ENCODE measurements at places on chromosomes 6 and 20.

DNA sequence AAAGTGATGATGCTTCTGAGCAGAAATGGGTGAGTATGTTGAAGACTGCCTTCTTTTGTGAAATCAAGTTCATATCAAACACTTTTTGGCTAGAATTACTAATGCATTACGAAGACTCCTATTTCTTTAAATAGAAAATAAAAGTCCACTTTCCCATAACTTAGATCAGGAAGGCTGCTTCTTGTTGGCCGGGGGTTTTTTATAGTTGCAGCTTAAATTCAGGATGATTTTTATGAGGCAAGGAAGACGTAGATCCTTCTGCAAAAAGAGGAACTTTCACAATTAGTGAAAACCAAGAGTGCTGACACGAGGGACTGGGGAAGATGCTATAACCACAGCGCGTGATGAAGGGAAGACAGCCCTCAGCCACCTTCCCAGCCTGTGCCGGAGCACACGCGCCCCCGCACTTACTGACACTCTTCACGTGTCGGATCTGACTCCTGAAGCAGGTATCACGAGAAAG is 206.1 kb upstream of the PRDM1 start:
- DNase-seq: no peak

DNA sequence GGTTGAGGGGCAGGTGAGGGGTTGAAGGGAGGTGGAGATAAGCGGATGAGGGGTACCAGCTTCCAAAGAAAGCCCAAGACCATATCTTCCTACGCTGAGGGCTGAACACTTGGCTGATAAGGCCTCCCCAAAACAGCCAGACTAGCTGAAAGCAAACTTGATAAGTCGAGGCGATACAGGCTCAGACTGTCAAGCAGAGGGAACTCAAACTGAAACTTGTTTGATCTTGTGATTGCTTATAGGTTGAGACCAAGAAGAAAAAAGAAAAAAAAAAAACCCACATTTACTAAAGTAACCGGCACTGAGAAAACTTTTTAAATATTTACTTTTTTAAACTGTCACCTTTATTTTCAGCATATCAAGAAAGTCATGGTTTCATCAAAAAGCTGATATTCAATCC is 73.6 kb downstream of the TRERF1 start:
- DNase-seq: no peak

DNA sequence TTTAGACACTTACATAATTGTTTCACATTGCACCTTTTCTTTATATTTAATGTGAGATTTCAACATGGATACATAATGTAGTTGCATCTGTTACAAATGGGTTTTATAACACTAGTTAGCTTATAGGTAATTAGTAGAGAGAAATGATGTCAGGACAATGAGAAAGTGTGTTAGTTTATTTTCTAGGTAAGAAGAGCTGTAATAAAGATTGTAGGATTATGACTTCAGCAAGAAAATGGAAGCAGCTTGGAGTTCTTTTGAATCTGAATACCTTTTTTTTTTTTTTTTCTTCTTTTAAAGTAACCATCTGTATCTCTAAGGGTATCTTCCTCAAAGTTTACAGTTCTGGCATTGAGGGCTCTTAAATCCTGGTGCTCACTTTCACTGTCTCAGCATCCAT is 35.3 kb downstream of the CD2AP start:
- no peak for DNase-seq

- DNase-seq: no peak
These were observed 30.1 kb downstream of the FBXO9 start for GRCh38 chr6:53095270-53095669.

GRCh38 chr6:36128793-36129192 is 1.5 kb upstream of the MAPK13 start:
- no peak for DNase-seq

DNA sequence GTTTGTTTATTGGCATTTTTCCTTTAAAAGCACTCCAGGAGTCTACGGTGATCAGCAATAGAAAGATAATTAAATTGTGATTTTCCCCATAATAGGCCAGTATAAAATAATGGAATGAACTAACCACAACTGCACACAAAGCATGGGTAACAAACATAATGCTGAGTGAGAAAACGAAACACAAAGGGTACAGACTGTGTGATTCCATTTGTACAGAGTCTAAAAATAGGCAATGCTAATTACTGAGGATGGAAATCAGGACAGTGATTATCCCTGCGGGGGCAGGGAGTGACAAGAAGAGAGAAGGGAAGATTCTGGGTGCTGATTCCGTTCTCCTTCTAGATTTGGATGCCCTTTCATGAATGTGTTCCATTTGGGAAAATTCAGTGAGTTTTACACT is 478.1 kb downstream of the PREX1 start:
- no peak for DNase-seq

DNA sequence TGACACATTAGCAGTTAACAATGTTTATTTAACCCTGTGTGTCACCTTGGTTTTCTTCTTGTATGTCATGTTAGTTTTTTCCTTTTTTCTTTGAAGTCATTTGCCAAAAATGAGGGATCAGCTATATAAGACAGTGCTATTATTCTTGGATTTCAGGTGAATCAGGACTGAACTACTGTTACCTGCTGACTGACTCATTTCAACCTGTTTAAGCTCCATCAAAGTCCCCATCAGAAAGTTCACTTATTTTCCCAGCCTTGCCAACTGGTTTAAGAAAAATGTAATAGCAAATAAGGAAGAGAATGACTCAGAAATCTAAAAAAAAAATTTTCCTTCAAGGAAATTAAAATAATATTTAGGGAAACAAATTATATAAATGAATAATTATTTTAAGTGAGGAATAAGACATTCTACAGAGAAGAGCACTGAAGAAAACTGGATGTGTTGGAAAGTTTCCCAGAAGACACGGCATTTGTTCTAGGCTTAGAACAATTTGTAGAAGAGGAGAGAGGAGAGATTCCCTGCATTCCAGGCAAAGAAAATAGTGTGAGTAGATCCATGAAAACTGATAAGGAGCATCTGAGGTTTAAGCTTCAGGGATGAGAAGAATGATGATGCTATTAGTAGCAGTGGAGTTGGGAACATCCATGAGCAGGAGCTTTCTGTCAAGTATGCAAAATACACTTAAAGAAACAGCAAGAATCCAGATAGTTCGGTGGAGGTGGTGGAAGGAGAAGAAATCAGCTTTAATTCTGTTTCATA is 84.9 kb upstream of the SIM1 start:
- DNase-seq: peak; percentile 18

DNA sequence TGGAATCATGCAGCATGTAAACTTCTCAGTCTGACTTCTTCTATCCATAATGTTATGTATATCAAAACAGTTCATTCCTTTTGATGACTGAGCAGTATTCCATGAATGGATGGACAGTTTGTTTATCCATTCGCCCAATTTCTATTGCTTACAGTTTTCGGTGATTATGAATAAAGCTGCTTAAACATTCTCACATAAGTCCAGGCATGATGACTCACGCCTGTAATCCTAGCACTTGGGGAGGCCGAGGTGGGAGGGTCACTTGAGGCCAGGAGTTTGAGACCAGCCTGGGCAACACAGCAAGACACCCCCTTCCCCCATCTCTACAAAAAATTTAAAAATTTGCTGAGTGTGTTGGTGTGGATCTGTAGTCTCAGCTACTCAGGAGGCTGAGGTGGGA is 22.9 kb upstream of the HMGA1 start:
- DNase-seq: no peak

DNA sequence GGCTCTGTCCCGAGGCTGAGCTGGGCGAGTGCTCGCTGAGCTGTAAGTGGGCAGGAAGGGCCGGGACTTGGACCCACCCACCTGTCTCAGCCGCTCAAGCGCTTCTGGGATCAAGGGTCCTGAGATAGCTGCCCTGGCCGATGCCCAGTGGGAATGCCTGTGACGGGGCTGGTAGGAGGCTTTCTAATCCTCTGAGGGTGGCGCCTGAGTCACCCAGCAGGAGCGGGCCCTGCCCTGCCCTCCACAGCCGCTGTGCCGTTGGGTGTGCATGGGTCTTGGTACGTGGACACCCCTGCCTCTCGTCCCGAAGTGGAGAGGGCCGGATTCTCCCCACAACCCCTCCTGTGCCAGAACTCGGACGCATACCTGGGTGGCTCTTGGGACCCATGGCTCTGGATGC is 43.1 kb upstream of the GATA5 start:
- DNase-seq: no peak

DNA sequence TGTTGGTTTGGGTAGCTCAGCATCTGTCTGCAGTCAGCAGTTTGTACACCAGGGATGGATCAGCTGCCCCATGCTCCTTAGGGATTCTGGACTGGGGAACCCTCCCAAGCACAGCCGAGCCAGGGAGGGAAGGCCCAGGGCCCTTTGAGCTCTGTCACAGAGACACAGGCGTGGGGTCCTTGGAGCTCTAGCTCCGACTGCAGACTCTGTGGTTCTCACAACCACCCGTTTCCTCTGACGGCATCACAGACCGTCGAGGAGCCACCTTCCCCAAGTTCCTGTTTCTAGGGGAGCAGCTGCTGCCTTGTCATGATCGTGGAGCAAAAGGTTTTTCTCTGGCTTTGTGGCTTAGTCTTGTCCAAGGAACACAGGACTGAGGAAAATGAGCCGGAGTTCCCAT is at the start of gene SLA2:
Gene SLA2 (minus strand): TSS at position 199 of the 400 bp plus-strand sequence. CDS start 4,861 bp downstream, outside the sequence.
- no peak for DNase-seq

DNA sequence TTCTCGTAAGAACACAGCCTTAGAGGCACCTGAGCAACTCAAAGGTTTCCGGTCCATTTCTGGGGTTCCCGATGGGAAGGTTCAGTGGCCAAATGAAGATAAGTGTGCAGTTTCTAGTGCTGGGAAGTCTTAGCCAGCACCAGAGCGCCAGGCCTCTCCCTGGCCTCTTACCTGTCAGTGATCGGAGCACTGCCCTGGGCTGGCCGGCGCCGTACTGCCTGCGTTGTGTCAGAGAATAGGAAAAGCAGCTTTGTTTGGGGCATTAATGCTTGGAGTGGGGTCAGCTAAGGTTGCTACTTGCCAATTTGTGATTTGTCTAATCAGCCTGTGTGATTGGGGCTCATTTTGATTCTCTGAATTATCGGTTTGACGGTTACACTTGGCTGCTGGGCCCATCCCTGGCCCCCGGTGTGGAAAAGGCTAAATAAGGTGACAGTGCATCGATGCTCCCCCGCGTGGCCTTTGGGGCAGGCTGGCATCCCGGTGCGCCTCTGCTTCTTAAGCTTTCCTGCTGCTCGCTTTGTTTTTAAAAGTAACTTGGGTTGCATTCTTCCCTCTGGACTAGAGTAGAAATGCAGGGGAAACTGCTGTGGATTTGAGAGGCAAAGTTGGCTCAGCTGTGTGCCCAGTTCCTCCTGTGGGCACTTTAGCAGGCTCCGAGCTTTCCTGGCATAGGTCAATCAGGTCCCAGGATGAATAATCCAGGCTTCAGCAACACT is 51.8 kb downstream of the TCP11 start:
- DNase-seq: no peak

DNA sequence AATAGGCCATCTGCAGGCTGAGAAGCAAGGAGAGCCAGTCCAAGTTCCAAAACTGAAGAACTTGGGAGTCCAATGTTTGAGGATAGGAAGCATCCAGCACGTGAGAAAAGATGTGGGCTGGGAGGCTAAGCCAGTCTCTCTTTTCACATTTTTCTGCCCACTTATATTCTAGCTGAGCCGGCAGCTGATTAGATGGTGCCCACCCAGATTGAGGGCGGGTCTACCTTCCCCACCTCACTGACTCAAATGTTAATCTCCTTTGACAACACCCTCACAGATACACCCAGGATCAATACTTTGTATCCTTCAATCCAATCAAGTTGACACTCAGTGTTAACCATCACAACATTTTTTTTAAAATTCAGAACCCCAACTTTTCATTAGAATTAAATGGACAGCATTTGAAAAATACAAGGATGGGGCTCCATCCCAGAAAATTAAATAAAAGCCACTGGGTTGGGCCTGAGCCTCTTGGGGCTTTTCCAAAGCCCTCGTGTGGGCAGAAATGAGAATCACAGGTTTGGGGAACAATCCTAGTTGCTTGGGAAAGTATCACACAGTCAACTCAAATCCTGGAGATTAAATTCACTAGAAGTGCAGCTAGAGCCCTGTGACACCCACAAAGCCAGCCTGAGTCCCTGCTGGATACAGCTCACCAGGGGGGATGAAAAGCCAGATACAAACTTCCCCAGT is 2.2 kb downstream of the CLDN20 start:
- no peak for DNase-seq

GRCh38 chr6:169008641-169009257 is 244.9 kb downstream of the THBS2 start:
- no peak for DNase-seq

DNA sequence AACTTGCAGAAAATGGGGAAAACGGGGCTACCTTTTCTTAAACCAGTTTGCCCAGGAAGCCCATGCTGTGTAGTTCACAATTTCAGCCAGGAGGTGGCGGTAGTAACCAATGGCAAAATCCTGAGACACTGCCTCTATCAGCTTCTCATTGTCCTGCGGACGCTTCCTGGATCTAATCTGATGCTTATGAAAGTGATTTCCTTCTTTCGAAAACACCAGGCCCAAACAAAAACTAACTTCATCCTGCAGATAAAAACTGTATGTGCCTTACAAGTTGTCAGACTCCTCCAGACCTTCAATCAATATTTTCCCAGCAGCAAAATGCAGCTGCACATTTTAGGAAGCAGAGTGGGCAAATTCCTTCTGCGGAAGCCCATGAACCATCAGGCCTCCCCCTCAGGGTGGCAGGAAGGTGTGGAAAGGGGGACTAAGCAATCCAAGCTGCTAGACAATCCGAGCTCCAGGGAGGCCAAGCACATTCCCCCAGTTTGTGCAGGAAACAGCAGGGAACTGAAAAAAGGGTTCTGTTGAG is 88.5 kb downstream of the LY86 start:
- no peak for DNase-seq

DNA sequence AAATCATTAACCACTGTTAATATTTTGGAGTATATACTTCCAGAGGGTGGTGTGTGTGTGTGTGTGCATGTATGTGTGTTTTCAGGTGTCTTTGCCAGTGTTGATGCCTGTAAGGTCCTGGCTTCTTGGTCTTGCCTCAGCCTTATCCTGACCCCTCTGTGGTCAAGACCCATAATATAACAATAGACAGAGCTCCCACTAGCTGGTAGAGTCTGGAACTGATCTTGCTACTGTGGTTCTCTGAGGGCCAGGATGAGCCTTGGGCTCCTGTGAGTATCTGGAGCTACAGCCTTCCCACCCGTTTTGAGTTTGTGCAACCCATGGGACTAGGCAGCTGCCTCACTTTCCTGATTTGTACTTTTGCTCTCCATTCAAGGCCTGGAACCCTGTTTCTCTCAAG is 191.0 kb downstream of the IBTK start:
- DNase-seq: no peak

GRCh38 chr20:31637660-31638059 is at the start of gene COX4I2:
Gene COX4I2 (plus strand): TSS chr20:31637912. CDS start chr20:31639018, 1,106 bp downstream.
- no peak for DNase-seq

GRCh38 chr20:25005661-25006060 is 13.1 kb upstream of the APMAP start:
- no peak for DNase-seq

- DNase-seq: no peak
These were observed 184.5 kb upstream of the HEY2 start for GRCh38 chr6:125564941-125565340.

GRCh38 chr6:25956226-25956625 is 6.4 kb upstream of the TRIM38 start:
- no peak for DNase-seq

GRCh38 chr20:32607324-32607723 is 22.2 kb upstream of the NOL4L start:
- no peak for DNase-seq
